H7 (cell line): ENCODE measurements at places on chromosomes 5 and 9. TPM values are rescaled to one million over a fixed set of nuclear protein-coding genes. Genes with fewer than 3 reads are reported as not detected.

ZNF474 gene
- 1.7 TPM in 1 of 2 replicates, not detected in the other for total RNA-seq

DNA sequence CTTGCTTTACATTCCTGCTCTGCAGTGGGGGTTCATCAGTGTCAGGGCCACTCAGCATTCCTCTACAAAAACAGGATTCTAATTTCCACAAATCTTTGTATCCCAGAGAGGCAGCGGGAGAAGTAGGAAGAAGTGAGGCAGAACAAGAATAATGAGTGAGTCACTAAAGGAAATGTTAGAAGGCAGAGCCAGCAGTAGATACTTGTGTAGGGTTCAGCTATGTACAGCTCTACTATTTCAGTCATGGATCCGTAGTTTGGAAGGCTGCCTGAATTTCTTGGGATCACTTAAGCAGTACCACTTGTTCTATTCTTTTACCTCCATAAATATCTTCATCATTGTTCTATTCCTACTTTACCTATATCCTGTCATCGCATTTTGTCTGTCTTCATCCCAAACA lies 246.3 kb upstream of the TLE4 start:
- DNase-seq = no peak

PRRT1B gene
- total RNA-seq = 0.22 and 1.5 TPM in 2 replicates

KLHL3 gene
- total RNA-seq = 3.8 and 4.6 TPM in 2 replicates

DNA sequence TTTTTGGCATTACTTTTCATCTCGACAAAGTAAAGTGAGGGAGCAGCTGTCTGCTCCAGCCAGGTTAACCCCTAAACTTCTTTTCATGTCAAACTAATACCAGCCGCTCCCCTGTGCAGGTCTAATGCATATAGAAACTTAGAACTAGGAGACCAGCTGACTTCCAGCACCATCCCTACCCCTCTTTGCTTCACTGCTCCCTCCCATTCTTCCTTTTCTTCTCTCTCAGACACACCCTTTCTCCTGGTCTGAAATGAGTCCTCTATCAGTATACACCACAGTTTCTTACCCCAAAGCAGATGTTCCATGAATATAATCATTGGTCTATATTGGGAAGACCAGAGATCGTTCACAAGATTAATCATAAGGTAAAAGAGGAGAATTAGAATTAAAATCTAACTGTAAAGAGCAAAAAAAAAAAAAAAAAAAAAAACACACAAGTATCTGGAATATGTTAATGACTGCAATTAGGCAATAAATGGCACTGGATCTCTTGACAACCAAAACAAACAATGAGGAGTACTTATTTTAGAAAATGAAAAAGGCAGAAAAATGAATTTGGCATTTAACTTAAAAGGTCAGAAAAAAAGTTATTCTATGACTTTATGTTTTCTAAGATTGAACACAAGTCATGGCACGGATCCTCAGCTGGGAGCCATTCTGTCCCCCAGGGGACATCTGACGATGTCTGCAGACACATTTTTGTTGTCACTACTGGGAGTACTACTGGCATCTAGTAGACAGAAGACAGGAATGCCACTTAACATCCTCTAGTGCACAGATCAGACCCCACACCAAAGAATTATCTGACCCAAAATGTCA lies 209.8 kb downstream of the PJA2 start:
- DNase-seq = no peak

IFNA21 gene
- not detected in 2 replicates for total RNA-seq

- no peak for DNase-seq
These were observed 16.7 kb downstream of the FGD3 start for GRCh38 chr9:92963831-92964606.

ITGA1 gene
- total RNA-seq = 1.00 and 2.6 TPM in 2 replicates

- DNase-seq = no peak
These were observed 27.4 kb downstream of the LNPEP start for GRCh38 chr5:96963267-96963666.

- no peak for DNase-seq
These were observed 2.9 kb downstream of the P4HA2 start for GRCh38 chr5:132224716-132225115.

DNA sequence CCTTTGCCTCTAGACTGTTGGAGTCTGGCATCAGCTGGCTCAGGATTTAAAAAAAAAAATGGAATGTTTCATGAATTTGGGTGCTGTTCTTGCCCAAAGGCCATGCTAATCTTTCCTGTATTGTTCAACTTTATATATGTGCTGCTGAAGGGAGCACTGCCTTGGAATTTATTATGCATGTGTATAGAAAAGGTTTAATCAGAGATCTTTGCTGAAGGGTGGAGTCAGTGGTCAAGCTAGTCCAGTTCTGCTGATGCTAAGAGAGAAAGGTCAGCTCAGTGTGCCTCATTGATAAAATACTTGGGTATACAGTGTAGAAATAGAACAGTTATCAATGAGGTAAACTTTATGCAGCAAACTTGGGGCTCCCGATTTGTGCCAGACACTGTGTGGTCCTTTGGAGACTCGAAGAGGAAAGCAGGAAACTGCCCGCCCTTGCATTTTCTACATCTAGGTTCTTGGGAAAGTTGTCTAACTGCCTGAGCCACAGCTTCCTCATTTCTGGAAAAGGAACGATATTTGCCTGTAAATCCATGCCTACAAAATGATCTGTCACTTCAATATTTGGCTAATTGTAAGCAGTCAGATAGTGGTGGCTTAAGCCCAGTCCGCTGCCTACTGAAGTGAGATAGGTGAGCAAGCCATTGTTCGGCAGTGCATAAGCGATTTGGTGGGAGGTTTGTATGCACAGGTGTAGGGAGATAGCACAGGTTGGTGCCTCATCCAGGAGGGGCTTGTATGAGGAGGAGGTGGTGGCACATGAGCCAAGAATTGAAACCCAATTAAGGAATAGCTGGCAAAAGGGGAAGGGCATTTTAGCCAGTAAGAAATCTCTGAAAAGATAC lies 29.2 kb upstream of the GTF2H2C start:
- no peak for DNase-seq

FGFR4 gene
- 105 and 110 TPM in 2 replicates for total RNA-seq

C9 gene
- total RNA-seq = not detected in 2 replicates

- DNase-seq = no peak
These were observed 135.8 kb downstream of the KDM4C start for GRCh38 chr9:6893350-6894131.

- no peak for DNase-seq
These were observed 28.8 kb downstream of the C5 start for GRCh38 chr9:121021301-121021700.

NTNG2 gene
- total RNA-seq = 1.2 and 2.3 TPM in 2 replicates
